NT2/D1 (cell line): ENCODE measurements at places on chromosomes 6 and 20.

- DNase-seq = no peak
These were observed 124.3 kb downstream of the MYLK4 start for GRCh38 chr6:2626401-2626800.

GRCh38 chr20:58797371-58798338 is 53.0 kb downstream of the GNAS-AS1 start:
- no peak for DNase-seq

- no peak for DNase-seq
These were observed 248.5 kb downstream of the BTBD9 start for GRCh38 chr6:38391206-38391605.

DNA sequence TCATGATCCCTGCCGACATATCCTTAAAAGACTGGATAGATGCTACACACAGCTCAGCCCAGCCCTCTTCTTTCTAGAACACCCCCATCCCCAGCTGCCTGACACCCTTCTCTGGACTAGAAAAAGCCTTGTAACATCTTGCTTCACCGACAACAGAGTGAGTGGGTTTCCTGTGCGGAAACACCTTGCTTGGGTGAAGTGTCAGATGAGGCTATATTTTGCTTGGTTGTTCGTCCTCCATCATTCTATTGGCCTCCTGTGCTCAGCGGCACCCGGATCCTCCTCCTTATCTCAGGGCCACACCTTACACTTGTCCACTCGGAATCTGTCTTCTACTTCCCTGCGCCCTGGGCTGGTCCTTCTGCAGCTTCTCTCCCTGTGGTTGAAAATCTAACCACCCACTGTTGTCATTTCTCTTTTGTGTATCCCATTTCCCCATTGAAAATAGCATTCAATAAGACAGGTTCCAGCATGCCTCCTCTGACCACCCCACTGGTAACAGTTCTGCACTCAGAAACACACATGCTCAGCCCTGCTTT is 101.3 kb upstream of the MLN start:
- DNase-seq = no peak

DNA sequence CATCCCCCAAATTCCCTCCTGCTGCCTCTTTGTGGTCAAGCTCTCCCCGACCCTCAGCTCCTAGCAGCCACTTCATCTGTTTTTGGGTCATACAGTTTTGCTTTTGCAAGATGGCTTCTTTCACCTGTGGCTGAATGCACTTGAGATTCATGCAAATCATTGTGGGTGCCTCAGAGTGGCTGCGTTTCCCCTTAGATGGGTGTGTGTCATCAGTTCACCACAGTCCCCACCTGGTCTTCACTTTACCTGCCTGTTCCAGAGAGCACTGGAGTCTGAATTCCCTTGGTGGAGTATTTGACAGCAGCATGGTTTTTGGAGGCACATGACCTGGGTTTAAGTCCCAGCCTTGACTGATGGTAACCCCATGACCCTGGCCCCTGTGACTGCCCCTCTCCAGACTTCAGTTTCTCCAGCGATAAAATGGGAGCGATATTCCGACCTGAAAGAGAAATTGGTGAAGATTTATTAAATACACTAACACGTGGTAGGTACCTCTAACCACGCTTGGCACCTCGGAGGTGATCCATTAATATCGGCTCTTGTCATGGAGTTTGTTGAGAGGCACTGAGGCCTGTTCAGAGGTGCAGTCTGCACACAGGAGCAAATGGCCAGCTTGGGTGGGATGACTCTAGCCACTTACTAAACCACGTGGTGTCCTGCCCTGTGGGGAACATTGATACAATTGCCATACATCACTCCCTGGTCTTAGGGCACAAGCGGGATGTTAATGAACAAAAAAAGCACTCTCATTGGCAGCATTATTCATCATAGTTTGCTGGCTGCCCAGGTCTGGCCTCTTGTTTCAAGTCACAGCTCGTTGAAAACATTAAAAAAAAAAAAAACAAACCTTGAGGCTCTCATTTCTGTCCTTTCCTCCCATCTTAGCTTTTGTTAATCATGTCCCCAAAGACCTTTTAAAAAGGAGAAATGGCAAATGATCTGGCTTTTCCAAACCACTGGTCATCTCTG is 167.2 kb upstream of the KCNG1 start:
- no peak for DNase-seq

- DNase-seq = no peak
These were observed 18.7 kb downstream of the BTN3A1 start for GRCh38 chr6:26420688-26421171.

GRCh38 chr20:44035924-44036323 is 121.3 kb downstream of the TOX2 start:
- no peak for DNase-seq

GRCh38 chr6:122407712-122408111 is 8.3 kb downstream of the HSF2 start:
- no peak for DNase-seq

DNA sequence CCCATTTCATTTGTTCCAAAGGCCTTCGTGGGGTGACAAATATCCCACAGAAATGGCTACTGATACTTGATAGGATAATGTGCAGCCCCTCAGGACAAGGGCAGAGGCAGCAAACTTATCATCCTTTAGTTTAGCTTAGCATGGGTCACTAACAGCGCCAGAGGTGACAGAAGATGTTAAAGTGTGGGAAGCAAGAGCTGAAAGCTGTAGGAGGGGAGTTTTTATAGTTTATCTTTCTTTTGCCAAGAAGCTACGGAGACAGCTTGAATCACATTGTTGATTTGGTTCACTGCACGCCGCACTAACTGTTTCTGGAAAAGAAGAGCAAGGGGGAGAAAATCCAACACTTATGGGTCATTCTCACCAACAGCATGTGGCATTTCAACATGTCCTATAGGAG is 773.9 kb upstream of the MMS22L start:
- no peak for DNase-seq

DNA sequence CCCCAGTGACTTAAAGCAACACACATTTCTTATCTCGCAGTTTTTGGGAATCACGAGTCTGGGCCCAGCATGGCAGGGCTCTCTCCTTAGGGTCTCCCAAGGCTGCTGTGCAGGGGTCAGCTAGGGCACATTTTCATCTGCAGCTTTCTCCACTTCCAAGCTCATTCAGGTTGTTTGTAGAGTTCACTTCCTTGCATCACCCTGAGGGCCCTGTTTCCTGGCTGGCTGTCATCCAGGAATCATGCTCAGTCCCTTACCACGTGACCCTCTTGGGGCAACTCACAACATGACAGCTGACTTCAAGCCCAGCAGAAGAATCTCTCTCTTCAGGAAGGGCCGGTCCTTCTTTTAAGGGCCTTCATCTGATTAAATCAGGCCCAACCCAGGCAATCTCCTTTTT is 21.3 kb downstream of the SNAP25 start:
- no peak for DNase-seq

GRCh38 chr20:2023151-2023550 is 29.3 kb upstream of the PDYN start:
- peak; percentile 13 for DNase-seq

- no peak for DNase-seq
These were observed 155.0 kb upstream of the SUPT3H start for GRCh38 chr6:45532721-45533210.

DNA sequence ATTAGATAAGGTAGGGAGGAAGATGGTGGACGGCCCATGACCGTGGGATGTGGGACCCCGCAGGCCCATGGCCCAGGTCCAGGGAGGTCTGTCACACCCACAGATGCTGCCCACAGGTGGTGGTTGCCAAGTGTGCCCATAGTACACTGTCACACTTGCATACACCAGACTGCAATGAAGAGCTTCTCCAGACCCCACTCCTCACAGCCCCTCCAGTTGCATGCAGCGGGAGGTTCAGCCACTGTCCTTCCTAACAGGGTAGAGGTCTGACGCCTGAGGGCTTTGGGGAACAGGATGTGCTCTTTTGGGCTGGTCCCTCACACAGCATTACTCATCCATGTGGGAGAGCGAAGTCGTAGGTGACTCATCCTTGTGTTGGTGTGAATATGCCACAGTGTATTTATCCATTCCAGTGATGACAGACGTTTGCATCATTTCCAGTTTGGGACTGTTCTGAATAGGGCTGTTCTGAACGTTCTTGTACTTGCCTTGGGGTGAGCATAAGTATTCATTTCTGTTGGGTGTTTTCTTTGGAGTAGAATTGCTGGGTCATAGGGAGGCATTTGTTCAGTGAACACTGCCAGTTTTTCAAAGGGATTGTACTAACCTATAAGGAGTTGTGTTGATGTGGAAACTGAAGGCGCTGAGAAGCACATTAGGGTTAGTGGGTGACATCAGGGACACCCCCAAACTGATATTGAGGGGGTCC is 10.1 kb upstream of the PYGB start:
- DNase-seq = no peak

DNA sequence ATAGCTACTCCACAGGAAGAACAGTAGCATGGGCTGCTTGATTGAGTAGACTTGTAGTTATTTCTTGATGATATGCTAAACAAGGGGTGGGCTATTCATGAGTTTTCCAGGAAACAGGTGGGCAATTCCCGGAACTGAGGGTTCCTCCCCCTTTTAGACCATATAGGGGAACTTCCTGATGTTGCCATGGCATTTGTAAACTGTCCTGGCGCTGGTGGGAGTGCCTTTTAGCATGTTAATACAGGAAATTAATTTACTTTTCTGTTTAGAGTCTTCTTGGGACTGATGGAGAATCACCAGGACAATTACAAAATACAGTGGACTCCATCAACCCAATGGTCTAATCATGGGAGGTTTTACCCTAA is 22.7 kb downstream of the CYP24A1 start:
- DNase-seq = no peak

- DNase-seq = no peak
These were observed 41.8 kb downstream of the CYP24A1 start for GRCh38 chr20:54131675-54132611.

- DNase-seq = peak; percentile 70
These were observed 61.4 kb downstream of the FAM135A start for GRCh38 chr6:70474751-70475150.

- DNase-seq = no peak
These were observed 188.5 kb downstream of the ZNF217 start for GRCh38 chr20:53405139-53405538.

- DNase-seq = no peak
These were observed 250.5 kb upstream of the AFDN start for GRCh38 chr6:167576050-167576741.

- DNase-seq = peak; percentile 15
These were observed 39.1 kb downstream of the TMX4 start for GRCh38 chr20:7980332-7981046.

DNA sequence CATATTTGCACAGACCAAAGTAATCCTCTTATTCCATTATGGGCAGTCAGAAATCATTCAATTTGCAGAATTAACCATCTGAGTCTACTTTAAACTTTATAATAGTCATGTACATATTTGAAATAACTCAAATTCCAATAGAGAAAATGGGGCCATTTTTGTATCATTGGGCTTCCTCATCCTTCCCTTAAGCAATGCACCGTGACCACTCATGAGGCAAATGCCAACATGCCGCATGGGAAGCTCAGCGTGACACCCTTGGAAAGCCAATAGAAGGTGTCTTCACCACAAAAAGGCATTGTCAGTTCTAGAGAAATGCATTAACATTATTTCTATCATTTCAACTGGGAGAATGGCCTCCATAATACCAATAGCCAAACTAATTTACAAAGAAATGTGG is 38.5 kb downstream of the SIM1 start:
- no peak for DNase-seq

- DNase-seq = no peak
These were observed 49.8 kb downstream of the MYB start for GRCh38 chr6:135230711-135231468.

- no peak for DNase-seq
These were observed 83.4 kb downstream of the BMP6 start for GRCh38 chr6:7809346-7809745.
